Muscle of back (tissue), 13 donors: ENCODE measurements at places on chromosomes 4 and X. TPM values are rescaled to one million over a fixed set of nuclear protein-coding genes. Genes with fewer than 3 reads are reported as not detected.

GRCh38 chr4:26762650-26763049 is 98.0 kb upstream of the STIM2 start:
- DNase-seq, result no peak

- DNase-seq, result no peak
These were observed 11.6 kb upstream of the CXCL13 start for GRCh38 chr4:77593993-77594392.

DNA sequence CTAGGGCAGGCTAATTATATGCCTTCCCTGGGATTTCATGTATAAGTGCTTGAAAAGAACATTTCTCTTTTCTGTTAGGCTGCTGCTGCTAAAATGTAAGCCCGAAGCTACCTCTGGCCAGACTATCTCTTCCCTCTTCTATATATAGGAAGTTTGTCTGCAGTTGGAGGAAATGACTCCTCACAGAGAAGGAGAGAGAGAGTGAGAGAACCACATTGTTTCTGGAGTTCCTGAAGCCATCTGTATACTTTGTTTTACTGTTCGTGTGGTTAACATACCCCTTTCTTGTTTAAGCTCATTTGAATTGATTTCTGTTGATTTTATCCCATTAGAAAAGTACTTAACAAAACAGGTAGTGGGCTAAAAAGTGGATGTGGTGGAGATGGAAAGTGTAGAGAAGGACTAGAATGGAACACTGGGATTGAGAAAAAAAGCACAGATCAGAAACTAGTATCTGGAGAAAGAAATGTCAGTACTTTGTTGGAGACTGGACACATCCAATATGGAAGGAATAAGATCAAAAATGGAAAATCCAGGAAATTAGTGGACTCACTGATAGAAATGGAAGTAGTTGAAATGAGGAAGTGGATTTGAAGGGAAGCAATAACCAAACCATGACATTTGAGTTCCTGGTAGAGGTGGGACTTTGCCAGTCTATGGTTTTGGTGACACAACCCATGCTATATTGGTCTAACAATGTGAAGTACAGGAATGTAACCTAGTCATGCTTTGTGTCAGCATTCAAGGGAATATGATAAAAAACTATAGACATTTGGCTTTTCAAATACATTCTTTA is 112.6 kb downstream of the TMA16 start:
- DNase-seq, result no peak

DNA sequence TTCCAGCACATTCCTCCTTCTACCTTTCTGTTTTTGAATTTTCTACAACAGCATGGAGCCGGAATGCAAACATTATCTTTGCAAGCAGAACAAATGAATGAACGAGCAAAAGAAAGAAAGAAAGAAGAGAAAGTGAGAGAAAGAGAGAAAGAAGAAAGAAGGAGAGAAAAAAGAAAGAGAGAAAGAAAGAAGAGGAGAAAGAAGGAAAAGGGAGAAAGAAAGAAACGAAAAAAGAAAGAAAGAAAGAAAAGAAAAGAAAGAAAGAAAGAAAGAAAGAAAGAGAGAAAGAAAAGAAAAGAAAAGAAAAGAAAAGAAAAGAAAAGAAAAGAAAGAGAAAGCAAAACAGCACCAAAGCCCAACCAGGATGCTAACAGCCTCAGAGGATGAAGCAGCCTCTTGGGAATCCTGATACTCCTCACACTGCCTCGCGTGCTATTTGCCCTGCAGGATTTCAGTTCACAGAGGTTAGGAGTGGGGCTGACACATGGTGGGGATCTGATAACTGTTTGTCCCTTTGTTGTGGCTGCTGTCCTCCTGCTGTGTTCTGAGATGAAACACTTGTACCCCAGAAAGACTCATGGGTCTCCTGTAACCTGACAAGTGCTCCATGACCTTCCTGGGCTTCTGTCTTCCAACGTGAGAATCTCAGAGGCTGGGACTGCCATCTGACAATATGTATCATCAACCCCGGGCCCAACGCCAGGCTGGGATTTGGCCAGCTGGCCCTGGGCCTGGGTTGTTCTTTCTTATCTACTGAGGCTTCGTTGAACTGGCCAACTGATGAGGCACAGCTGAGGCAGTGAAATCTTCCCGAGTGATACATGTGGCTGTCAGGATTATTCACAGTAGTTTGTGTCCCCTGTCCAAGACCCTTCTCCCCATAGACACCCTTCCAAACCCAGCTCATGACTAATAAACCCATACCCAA is 61.0 kb downstream of the SEPSECS start:
- peak; percentile 82 for DNase-seq

DNA sequence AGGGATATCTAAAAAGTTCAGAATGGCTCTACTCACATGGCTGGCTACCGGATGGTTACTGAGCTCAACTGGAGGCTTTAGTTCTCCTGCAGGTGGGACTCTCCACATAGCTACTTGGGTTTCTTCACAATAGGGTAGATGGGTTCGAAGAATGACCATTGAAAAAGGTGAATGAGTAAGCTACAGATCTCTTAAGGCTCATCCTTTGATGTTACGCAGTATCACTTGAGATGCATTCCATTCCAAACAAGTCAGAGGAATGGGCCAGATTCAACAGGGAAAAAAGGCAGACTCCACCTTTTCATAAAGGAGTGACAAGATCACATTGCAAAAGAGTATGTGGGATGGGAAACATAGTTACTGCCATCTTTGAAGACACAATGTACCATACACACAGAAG is 52.6 kb downstream of the DDX53 start:
- no peak for DNase-seq

GRCh38 chr4:89834486-89835209 is 2.3 kb downstream of the SNCA start:
- no peak for DNase-seq

DNA sequence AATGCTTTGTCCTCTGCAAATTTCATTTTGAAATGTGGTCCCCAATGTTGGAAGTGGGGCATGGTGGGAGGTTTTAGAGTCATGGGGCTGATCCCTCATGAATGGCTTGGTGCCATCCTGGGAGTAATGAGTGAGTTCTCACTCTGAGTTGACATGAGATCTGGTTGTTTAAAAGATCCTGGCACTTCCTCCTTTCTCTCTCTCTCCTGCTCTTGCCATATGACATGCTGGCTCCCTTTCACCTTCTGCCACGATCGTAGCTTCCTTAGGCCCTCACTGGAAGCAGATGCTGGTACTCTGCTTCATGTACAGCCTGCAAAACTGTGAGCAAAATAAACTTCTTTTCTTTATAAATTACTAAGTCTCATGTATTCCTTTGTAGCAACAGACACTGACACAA is 262.0 kb downstream of the IL15 start:
- no peak for DNase-seq

- DNase-seq, result no peak
These were observed 75.6 kb downstream of the TRIML1 start for GRCh38 chr4:188214861-188215260.

DNA sequence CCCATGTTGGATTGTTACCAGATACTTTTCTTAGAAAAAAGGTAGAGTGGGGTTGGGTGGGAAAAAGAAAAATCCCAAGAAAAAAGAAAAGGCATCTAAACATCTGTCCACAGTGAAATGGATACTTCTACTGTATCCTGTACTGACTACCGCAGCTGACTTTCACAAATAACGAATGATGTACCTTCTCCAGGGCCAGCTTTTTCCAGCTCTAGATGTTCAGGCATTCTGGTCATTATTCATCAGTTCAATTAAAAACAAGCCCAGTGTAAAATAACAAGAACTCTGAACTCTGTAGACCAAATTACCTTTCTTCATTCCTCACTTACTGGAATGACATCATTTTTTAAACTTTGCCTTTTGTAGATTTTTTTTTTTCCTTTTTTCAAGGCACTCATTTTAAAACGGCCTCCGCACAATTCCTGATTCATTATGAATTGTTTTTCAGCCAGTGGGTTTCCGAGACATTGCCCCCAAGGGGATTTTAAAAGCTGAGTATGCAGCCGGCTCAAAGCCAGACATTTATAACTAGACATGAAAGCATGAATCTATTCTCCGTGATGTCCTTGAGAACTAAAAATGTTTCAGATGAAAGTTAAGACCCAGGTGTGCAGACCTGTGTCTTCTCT is 113.5 kb downstream of the PRKX start:
- DNase-seq, result no peak

DNA sequence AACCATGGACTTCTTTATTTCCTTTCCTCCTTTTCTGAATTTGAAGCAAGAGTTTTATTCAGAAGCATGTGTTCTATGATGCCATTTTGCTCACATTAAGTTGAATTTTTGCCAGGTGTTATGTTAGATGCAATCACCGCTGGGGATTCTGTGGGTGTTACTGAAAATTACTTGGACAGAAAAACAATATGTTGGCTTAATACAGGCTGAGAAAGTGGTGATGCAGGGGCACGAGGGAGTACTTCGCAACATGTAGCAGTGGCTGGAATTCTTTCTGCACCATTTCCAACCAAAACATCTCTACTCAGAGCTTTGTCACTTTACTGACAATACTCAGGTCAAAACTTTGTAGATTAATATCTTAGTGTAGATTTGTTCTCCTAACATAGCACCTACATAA is 109.2 kb upstream of the PCDH18 start:
- DNase-seq, result peak; percentile 68

GRCh38 chr4:68373513-68373912 is 23.6 kb upstream of the YTHDC1 start:
- DNase-seq, result peak; percentile 91

GRCh38 chrX:70656304-70656703 is 211.7 kb downstream of the DLG3 start:
- no peak for DNase-seq

TEX11 gene
- polyA plus RNA-seq, result 0.11 TPM

TIGD4 gene
- polyA plus RNA-seq, result 3.7 TPM

GLOD5 gene
- not detected for polyA plus RNA-seq

MID2 gene
- polyA plus RNA-seq, result 8.3 TPM

S100G gene
- polyA plus RNA-seq, result not detected
